Stimulated activated memory B cell treated with anti-CD40 and anti-IgM and Interleukin-4, amounts not matched to agents 10 μg/mL and 1 μg/mL and 100 μg/mL, for 72 hours (primary cell): ENCODE measurements at places on chromosomes 11 and 22.
A peak's percentile ranks its signal among the peaks of the same experiment; 100 is the strongest.

GRCh38 chr11:24421766-24422165 is 75.1 kb upstream of the LUZP2 start:
- no peak for ATAC-seq

DNA sequence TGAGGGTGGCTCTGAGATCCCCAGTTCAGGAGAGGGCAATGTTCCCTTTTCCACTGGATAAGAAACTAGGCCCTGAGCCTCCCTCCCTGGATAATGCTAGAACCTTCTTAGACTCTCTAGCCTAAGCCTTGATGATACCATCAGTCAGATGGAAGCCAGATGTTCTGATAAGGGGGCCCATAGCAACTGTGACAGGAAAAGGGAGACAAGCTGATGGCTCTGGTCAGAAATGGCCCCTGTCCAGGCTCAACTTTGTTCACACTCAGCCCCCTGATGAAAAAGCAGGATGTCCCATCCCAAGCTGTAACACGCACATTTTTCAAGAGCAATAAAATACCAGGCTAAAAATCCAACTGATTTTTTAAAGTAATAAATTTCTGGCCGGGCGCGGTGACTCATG is 7.2 kb upstream of the OAF start:
- ATAC-seq = no peak

GRCh38 chr11:37171451-37171850 is 573.4 kb upstream of the RAG2 start:
- ATAC-seq = no peak

GRCh38 chr11:27291954-27292636 is 70.9 kb downstream of the CCDC34 start:
- no peak for ATAC-seq

DNA sequence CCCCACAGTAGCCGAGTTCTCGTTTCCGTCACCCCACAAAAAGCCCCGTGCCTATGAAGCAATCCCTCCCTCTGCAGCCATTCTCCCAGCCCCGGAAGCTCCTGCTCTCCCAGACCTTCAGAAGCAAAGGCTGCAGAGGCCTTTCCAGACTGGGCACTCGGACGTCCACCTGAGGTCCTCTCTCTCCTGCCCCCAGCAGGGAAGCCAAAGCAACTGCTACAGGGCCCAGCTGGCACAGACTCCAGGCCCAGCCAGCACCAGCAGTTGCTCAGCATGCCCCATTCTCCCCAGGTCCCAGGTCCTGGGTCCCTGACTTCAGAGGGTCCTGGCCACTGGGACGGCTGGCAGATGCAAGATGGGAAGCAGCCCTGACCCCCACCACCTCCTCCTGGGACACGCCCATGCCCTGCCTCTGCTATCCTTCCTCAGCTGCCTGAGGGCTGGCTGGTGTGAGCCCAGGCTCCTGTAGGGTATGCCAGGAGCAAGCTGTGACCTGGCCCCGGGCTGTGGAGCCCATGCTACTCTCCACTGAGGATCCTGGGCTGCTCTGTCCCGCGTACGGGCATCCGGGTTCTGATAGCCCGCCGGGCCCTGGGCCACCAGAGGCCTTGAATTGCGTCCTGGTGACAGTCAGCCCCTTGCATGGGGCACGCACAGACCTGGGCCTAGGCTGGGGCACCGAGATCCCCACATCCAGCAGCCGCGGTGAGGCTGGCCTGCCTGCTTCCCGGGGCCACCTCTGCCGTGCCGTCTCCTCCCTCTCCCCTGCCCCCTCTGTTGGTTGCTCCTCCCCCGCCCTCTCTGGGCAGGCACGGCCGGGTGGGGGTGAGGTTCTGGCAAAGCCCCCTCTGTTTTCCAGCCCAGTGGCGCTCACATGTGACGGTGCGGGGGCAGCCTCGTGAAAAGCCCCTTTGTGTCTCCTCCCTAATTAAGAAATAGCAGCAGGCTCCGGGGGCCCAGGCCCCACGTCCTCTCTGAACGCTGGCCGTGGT is 1310.3 kb downstream of the BRD1 start:
- ATAC-seq = no peak

- no peak for ATAC-seq
Measured at GRCh38 chr11:35285471-35285870, 133.9 kb downstream of the SLC1A2 start.

DNA sequence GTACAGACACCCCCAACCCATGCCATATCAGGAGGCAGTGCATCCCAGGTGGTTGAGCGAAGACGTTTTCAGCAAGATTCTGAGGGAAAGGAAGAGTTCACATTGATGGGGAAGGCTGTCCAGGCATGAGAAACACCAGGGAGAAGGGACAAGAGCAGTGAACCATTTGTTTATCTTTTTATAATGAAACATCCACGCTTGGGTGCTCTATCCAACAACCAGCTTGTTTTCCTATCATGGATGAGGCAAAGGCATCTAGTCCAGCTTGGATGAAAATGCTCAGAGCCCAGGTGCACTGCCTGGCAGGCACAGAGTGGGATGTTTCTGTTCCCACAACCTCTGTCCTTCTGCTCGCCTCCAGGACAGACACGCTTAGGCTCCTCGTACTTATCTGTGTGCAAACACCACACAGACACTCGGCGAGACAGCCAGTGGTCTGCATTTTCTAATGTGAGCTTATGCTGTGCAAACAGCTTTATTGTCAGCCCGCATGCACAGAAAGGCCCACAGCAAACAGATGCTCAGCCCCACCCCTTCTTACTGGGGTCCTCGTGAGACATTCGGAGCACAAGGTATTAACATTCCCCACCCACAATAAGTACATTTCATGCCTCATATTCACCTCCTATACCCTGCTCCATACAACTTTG is 45.4 kb upstream of the NTM start:
- ATAC-seq = no peak

DNA sequence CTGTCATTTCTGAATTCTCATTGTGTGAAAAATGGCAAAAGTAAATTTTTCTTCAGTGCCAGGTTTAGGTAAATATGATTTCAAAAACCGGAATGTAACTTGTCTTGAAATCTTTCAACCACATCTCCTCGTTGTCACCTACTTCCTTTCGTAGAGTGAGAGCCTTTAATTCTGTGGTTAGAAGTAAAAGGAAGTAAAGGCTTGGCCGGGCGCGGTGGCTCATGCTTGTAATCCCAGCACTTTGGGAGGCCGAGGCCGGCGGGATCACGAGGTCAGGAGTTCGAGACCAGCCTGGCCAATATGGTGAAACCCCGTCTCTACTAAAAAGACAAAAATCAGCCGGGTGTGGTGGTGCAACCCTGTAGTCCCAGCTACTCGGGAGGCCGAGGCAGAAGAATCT is 29.8 kb downstream of the SGSM3 start:
- peak; percentile 62 for ATAC-seq

DNA sequence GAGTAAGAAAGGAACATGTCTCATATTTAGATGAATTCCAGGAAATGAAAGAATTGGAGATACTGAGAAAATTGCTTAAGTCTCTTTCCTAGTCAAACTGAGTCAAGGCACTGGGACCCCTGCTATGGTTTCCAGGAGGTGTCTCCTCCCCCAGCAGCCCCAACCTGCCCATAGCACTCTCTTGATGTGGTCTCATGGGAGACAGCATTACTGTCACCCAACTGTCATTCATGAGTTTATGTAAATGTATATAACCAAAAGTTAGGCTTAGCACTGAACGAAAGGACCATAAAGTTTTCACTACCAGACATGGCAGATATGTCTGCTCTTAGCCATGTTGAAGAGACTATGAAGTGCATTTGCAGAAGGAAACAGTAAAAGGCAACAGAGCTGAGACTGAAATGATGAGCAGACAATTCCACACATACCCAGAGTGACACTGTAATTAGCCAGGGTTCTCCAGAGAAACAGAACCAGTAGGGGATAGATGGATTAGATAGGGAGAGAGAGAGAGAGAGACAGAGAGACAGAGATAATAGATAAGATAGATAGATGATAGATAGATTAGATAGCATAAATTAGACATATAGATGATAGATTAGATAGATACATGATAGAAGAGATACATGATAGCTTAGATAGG is 328.1 kb downstream of the BRD1 start:
- no peak for ATAC-seq

DNA sequence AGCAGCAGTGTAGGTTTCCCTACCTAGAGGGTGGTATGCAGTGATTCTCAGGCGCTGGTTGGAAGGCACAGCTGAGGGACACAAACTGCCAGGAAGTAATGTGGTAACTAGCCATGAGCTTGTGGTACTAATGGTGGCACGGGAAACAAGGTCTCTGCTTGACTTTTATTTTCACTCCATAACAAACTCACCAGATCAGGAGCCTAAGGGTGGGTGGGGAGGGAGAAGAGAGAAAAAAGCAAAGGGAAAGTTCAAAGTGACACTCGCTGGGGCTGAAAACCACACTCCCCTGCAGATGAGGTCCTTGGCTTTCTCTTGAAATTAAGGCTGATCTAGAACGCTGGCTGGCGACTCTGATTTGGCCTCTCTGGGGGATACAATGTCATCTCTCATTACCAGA is 22.0 kb downstream of the TRAF6 start:
- ATAC-seq = peak; percentile 71

DNA sequence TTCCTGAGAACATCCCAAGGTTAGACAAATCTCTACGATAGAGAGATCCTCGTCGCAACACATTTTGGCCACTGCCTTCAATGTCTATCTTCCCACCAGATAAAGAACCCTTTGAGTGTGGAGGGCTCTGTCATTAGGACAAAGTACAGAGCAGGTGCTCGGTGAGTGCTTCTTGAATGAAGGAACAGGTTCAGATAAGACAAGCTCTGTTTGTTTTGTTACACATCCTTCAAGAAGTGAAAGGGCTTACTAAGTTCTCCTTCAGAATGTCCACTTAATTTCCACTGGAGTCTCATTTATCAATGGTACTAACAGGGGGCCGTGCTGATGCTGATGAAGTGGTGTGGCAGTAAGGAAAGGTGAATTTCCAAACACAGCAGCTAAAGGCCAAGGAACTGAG is 89.4 kb downstream of the SYN3 start:
- no peak for ATAC-seq

- peak; percentile 20 for ATAC-seq
Measured at GRCh38 chr22:39253435-39254070, 8.8 kb upstream of the PDGFB start.

DNA sequence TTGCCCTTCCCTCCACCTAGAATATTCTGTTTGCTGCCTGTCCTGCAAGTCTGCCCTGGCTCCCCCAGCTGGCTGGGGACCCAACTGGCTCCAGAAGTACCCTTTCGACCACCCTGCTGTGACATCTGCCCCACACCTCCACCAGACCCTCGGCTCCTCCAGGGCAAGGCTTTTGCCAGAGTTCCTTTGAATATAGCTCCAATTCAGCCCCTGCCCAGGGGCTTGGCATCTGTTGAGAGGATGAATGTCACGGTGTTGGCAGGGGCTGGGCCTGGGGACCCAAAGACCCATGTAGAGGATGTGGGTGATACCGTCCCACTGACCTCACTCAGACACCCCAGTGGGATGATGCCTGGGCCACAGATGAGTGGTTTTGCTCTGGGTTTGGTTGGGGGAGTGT is 4.0 kb downstream of the NLRP6 start:
- ATAC-seq = no peak

- ATAC-seq = peak; percentile 14
Measured at GRCh38 chr11:117829369-117829725, 4.8 kb upstream of the FXYD2 start.

DNA sequence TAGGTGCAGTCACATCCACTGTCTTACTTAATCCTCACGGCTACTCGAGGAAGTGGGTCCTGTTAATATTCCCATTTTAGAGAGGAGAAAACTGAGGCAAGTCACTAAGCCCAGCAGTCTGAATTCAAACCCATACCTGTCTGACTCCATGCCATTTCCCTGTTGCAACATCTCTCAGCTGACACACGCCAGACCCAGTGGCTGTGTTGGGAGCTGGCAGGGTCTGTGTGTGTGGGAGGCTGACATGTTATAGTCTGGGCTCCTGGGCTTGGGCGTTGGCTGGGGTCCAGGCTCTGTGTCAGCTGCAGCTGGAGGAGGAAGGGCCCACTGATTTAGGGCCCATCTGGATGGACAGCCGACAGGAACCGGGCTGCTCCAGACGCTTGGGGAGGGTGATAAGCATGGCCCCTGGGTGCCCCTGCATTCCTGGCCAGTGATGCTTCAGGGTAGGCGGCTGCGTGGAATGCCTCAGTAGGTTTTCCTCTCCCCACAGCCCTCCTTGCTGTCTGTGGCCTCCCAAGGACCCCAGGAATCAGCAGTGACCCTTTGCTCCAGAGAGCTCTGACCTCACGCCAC is 562.5 kb downstream of the MN1 start:
- peak; percentile 36 for ATAC-seq

GRCh38 chr11:14110629-14111028 is 148.1 kb downstream of the SPON1 start:
- ATAC-seq = no peak

DNA sequence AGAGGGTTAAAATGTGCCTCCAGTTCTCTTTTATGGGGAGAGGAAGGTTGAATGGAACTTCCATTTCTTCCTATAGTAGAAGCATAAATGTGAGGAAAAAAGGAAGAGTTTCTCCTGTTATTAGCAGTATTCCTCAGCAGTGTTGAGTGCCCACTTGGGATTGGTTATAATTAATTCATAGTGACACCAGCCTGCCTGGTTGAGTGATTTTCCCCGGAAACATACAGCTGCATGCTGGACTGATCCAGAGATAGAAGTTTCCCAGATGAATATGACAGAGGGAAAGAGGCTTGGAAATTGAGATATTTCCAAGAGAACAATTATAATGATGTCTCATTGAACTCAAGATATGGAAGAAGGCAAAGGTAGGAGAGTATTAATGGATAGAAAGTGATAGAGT is 28.3 kb downstream of the RAB39A start:
- no peak for ATAC-seq

GRCh38 chr11:75214411-75214821 is 26.2 kb upstream of the TPBGL start:
- no peak for ATAC-seq

DNA sequence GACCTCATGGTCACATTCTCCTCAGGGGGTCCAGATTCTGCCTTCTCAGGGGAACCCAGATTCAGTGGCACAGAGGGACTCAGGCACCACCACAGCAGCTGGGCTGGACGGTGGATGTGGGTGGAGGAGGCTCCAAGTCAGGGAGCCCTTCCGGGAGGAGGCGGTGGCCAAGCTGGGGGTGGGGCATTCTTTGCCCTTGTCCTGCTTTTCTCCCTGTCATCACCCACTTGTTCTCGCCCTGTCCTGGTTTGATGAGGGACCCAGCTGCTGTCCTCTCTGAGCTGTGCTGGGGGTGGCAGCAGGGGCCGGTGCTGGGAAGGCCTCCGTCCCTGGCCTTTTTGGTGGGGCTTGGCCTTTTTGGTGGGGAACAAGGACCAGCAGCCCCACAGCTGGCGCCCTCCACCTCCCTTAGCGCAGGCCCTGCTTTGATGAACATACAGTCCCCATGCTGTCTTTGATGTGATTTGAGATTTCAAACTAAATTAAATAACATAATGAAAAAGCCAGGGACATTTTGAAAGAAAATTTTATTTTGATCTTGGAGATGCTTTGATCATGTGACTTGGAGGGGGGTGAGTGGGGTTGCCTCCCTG is 1168.2 kb downstream of the BRD1 start:
- no peak for ATAC-seq

DNA sequence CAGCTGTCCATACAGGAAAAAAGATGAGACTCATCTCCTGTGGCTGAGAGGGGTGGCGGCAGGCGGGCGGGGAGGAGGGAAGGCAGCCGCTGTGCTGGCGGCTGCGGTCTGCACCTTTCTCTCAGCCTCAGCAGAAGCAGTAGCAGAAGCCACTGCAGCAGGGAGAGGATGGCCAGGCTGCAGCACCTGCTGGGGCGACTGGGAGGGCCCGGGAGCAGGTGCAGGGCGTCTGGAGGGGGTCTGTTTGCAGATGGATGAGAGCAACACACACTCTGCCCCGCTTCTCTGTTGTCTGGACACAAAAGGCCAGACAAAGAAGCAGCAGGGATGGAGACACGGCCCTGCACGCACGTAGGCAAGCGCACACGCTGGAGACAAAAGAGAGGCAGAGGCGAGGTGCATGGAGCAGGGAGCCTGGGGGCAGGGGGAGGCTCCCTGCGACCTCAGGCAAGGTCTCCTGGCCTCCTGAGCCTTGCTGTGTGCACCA is 9.3 kb upstream of the MIAT start:
- no peak for ATAC-seq
